Suprapubic skin (tissue), 4 donors: ENCODE measurements at places on chromosomes 12 and 14. TPM values are rescaled to one million over a fixed set of nuclear protein-coding genes. Genes with fewer than 3 reads are reported as not detected.

DNA sequence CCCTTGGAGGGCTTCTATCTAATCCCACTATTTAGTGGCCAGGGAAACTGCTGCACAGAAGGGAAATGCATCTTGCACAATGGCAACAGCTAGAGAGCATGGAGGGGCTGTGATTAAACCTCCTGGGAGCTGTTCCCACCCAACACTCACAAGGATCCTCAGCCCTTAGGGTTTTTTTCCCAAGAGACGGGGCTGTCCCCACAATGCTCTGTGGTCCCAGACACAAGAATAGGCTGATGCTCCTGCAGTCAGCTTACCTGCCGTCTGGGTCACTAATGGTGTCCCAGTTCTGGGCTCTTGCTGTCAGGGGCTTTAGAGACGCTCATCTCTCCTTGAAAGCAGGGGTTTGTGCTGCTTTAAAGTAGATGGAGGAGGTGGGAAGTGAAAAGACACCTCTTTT, 4.6 kb downstream of the SERPINA1 start:
- DNase-seq: no peak

- peak; percentile 83 for DNase-seq
Measured at GRCh38 chr12:65278576-65279368, at the start of gene MSRB3. Gene MSRB3 (plus strand): TSS chr12:65278683. CDS start chr12:65308580, 29,897 bp downstream.

DNA sequence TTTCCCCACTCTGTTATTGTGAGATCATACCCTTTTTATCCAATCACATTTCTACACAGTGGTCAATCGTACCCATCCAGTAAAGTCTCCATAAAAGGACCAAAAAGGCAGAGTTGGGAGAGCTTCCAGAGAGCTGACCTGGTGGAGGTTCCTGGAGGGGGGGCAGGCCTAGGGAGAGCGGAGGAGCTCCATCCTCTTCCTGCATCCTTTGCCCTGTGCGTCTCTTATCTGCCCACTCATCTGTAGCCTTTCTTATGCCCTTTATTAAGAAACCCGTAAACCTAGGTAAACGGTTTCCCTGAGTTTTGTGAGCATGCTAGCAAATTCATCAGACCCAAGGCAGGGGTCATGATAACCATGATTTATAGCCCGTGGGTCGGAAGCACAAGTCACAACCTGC, 26.2 kb downstream of the EVL start:
- no peak for DNase-seq

DNA sequence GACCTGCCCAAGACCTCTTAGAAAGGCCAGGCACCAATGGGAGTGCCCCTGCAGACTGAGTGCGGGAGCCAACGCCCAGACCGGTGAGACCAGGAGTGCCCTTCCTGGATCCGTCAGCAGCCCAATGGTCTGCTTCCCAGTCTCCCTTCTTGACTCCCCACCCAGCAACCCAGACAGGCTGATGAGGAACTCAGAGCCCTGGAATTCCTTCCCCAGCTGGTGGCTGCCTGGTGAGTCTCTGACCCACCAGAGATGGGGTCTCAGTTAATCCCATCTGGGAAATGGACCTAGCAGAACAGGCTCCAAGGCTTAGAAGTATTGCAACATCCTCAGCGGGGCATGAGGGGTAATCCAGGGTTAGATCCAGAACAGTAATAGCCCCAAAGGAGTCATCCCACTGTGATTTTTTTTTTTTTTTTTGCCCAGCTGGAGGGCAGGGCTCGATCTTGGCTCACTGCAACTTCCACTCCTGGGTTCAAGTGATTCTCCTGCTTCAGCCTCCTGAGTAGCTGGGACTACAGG, 1.5 kb upstream of the RASAL1 start:
- no peak for DNase-seq

GRCh38 chr12:113463746-113464451, 7.8 kb downstream of the LHX5 start:
- no peak for DNase-seq

DNA sequence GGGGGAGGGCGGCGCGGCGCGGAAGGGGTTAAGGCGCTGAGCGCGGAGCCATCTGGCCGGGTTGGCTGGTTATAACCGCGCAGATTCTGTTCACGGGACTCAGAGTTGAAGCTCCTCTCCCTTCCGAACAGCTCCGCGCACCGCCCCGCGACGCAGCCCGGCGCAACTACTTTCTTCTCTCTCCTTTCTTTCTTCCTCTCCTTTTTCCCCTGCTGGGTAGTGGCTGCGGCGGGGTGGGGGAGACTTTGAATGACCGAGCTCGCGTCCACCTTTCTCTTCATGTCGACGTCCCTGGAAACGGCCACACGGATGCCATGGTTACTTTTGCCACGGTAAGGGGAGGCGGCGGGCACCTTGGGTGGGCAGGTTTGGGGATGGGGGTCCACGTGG, at the start of gene NTF3:
TSS of gene NTF3 (plus strand) at position 98 of the 390 bp plus-strand sequence. CDS start at position 315, 217 bp downstream.
- no peak for DNase-seq

DNA sequence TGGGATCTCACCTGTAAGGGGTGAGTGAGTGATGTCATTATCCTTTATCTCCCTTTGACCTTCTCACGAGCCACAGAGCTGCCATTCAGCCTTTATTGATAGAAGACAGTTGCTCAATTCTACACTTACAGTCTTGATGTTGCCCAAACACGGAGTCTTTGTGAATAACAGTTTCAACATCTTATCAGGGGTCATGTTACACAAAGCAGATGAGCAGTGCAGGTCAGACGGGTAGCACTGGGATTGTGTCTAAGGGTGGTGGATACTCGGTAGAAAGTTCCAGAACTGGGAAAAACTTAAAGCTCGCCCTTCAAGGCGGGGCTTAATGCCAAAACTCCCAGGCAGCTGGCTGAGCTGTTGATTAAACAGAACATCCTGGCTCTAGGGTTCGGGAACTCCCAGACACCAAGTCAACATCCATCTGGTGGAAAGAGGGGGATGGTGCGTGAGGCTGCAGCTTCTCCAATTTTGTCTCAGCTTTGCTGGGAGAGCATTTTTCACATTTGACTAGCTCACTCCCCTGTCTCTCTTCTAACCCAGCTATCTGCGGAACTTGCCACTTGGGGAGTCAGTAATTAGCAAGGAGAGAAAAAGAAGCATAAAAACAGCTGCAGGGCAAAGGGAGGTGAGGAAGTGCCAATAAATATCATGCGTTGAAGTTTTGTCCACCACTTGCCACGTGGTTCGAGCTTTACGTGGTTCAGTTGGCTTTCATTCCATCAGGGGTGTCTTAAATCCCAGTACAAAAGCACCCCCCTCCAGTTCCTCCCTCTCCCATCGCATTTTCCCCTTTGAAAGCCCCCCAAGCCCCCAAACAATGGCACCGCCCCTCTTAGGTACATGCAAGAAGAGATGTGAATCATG, 31.0 kb downstream of the FOXN4 start:
- DNase-seq: no peak

DNA sequence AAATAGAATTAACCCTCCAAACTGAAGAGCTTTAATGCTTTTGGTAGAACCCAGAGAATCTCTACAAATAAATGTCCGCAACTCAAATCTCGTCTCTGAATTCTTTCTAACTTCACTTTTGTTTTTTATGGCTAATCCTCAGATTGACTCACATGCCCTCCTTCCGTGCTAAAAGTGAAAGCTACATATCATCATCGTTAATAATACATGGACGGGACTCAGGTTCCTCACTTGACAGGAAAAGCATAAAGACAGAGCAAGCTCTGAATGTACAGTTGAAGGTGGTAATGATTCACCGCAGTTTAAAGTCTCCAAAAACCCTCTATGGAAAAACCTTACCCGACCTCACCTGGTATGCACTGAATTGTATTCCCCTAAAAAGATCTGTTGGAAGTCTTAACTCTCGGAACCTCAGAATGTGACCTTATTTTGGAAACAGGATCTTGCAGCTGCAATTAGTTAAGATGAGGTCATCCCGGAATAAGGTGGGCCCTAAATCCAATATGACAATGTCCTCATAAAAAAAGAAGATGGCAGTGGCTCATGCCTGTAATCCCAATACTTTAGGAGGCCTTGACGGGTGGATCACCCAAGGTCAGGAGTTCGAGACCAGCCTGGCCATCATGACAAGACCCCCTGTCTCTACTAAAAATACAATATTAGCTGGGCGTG, 147.4 kb upstream of the FOXN3 start:
- no peak for DNase-seq

- no peak for DNase-seq
Measured at GRCh38 chr14:96576937-96577336, 74.8 kb downstream of the PAPOLA start.

- no peak for DNase-seq
Measured at GRCh38 chr14:79465651-79466050, 745.7 kb downstream of the DIO2 start.

DNA sequence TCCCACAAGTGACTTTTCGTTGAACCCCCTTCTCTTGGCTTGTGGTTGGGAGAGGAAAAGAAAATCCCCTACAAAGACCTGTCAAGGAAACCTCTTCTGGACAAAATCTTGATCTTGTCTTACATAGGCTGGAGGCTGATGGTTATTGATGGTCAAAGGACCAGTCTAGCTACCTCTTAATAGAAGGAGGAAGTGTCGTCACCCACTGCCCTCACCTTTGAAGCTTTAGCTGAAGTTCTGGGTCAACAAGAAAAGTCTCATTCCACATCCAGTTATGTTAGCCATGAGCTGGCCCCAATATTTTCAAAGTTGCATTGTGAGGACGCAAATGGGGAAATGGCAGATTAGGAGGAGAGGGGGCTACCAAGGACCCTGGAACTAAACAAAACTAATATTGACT, 6.2 kb upstream of the KSR2 start:
- DNase-seq: no peak

DNA sequence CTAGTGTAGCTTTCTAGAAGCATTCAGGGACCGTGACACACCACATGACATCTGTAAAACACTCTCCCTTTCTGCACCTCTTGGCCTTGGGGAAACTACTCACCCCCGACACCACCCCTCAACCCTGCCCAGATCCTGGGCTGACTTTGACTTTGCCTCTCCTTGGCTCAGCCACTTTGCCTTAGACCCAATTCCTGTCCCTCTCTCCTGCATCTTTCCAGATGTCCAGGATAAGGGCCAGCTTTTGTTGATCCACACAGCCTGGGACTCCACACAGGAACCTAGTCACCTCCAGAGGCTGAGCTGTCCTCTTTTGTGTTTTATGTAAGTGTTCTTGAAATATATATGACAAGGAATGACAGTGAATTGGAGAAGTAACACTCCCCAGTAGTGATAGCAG, 153.7 kb upstream of the PLXNC1 start:
- DNase-seq: no peak

The KICS2 gene
- 18.1 TPM for total RNA-seq

The GPR135 gene
- 3.0 TPM for total RNA-seq

The ACRBP gene
- 1.4 TPM for total RNA-seq
